NCI-H146 (cell line): ENCODE measurements at places on chromosomes 7 and 10.

GRCh38 chr7:50699143-50699542 is 83.6 kb downstream of the GRB10 start:
- no peak for DNase-seq

DNA sequence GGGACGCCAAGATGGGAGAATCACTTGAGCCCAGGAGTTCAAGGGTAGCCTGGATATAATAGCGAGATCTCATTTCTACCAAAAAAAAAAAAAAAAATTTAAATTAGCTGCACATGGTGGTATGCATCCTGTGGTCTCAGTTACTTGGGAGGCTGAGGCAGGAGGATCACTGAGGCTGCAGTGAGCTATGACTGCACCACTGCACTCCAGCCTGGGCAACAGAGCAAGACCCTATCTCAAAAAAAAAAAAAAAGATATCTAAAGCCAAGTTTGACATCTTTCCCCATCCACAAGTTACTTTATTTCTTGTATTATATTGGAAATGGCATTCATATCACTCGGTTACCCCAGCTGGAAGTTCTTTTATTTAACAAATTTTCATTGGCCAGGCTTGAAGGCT is 3.4 kb upstream of the PIP4K2A start:
- no peak for DNase-seq

DNA sequence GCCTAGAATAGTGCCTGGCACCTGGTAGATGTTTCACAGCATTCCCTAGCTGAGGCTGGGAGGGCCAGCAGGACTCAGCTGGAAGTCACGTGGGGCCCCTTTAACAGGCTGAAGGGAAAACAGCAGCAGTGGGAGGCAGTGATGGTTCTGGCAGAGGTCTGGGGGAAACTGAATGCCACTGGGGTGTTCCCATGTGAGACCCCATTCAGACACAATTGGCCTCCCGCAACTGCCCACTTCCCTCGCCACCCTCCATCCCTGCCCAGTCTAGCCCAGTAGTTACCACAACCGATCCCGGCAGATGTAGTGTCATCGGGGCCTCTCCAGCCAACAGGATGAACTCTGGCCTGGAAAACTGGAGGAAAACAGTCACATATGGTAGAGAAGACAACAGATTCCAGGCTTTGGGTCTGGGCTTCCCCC is 38.3 kb downstream of the FRMPD2 start:
- DNase-seq: no peak

- DNase-seq: no peak
These were observed 109.4 kb downstream of the PPP1R17 start for GRCh38 chr7:31796375-31796774.

DNA sequence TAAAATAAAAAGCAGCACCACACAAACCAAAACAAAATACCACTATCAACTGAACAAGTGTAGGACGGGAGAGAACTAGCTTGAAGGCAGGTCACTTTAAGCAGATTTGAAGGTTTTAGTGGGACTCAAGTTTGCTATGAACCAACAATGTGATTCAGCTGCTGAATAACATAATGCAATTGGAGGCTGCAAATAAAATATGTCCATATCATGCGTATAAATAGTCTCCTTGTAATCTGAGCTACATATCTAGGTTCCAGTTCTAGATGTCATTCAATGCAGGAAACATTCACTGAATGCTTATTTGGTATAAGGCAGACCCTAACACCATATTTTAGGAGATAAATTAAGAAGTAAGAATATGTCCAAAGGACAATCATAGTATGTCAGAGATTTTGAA is 81.4 kb upstream of the KCNIP2 start:
- DNase-seq: no peak

- no peak for DNase-seq
These were observed 80.0 kb downstream of the SLC25A13 start for GRCh38 chr7:96241855-96242254.

GRCh38 chr7:71286336-71286735 is 154.4 kb downstream of the GALNT17 start:
- DNase-seq: no peak

DNA sequence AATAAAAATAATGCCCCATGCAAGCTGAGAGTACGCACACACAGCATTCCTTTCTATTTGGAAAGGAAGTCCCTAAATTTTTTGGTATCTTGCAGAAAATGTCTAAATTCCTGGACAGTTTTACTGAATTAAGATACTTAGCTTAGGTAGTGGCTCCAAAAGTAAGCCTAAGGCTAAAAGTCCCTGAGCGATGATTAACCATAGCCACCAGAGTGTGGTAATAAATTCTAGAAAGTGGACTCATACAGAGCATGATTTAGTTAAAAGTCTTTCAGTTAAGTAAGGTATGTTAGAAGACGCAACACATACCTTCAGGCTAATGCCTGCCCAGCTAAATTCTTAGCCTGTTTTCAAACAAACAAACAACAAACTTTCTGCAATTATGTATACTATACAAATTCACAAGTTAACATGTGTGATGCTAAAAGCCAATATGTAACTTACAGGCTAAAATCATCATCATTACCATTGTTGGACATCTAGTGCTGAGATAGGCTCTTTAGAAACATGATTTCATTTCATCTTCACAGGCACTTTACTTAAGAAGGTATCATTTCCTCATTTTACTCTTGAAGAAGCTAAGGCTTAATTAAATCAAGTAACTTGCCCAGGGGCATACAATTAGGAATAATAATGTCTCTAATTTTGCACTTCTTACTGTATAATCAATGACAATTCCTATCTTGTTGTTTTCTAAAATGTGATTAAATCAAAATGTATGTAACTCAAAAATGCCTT is 261.4 kb upstream of the YAE1 start:
- DNase-seq: no peak

GRCh38 chr10:59878915-59879314 is 27.4 kb downstream of the CCDC6 start:
- no peak for DNase-seq

- no peak for DNase-seq
These were observed 148.0 kb downstream of the ANKRD7 start for GRCh38 chr7:118372530-118372929.

DNA sequence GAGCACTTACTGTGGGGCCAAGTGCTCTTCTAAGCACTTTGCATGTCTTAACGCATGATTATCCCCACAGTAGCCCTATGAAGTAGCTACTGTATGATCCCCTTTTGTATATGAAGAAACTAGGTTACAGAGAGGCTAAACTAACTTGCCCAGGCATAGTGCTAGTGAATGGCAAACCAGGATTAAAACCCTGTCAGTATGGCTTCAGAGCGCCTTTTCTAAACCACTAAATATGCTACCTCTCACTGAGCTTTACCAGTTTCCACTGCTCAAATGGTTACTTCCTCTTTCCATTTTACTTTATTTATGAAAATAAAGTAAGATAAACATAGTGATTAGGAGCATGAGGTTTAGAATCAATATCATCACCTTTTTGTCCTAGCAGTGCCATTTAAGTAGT is 73.6 kb downstream of the PODXL start:
- DNase-seq: no peak

GRCh38 chr7:23530405-23530804 is 1.4 kb downstream of the TRA2A start:
- DNase-seq: peak; percentile 37

DNA sequence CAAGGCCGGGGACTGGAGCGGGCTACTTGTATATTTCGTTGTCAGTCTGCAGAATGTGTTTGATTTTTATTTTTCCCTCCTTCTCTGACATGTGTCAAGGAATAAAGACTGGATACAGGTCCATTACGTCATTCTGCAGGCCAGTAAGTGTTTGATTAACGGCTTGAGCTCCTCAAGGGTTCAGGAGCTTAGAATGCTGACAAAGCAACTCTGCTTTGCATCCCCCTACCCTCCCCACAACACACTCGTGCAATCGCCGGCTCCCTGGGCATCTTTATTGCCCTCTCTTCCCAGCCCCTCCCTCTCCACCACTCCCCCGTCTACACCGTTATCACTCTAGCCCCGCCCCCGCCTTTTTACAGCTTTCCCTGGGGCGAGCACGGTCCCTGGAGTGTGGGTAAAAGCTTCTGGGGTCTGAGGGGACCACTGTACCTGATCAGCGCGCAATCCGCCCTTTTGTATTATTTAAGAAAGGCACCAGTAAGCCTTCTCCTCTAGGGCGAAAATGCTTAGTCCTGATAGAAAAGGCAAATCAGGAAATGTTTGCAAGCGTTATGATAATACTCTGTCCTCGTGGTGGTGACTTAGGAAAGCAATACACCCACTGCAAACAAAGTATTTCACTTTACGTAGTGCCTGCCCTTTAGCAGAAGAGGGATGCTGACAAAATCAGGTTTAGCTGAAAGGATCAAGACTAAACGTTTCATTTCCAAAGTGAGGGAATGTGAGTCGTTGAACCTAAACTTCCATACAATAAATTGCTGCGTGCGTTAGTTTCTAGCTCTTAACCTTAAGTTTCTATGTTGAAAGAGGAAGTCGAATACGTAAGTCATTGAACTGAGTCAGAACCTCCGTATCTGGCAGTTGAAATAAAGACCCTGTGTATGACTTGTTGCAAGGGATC is 1.4 kb upstream of the CREB5 start:
- DNase-seq: peak; percentile 11

GRCh38 chr7:37683246-37684120 is at the start of gene GPR141:
Gene GPR141 (plus strand): TSS chr7:37683766. CDS start chr7:37740394, 56,628 bp downstream.
- no peak for DNase-seq

DNA sequence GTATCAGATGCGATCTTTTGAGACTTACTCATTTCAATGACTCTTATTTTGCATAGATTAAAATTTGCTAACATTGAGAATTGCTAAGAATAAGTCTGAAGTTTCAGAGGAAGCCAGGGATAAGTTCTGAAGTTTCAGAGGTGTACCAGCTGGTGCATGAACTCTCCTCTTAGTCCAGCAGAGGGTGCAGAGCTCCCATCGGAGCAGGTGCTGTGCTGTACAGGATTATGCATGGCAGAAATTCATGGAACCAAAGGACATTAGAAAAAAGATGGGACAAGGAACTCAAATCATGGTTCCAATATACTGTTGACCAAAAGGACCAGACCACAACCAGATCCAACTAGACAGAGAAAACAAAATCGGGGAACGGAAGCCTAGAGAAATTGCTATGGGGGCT is 41.9 kb downstream of the MGAM2 start:
- no peak for DNase-seq

- DNase-seq: no peak
These were observed 495.1 kb upstream of the POT1 start for GRCh38 chr7:125424721-125425120.

- peak; percentile 35 for DNase-seq
These were observed 128.4 kb upstream of the BTBD16 start for GRCh38 chr10:122142641-122143237.

DNA sequence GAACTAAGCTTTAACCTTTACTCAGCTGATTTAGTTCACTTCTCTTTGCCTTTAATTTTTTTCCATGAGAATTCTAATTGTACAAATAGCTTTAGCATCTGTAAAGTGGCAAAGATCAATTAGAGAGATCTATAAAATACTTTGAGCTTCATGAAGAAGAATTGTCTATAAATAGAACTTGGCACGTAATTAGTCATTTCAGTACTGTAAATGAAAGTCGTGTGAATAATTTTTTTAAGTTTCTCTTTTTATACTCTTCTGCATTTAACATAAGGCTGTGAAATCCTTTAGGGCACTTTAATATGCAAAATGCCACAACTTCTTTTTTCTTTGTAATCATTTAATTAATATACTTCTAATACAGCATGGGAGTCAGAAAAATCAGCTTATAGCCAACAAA is 177.8 kb downstream of the CSTF2T start:
- DNase-seq: no peak

GRCh38 chr7:101173752-101174244 is 6.3 kb downstream of the NAT16 start:
- peak; percentile 41 for DNase-seq

GRCh38 chr10:58293989-58294388 is 25.0 kb downstream of the CISD1 start:
- DNase-seq: no peak

- peak; percentile 37 for DNase-seq
These were observed 552 bp downstream of the IL15RA start for GRCh38 chr10:5976512-5977470.

DNA sequence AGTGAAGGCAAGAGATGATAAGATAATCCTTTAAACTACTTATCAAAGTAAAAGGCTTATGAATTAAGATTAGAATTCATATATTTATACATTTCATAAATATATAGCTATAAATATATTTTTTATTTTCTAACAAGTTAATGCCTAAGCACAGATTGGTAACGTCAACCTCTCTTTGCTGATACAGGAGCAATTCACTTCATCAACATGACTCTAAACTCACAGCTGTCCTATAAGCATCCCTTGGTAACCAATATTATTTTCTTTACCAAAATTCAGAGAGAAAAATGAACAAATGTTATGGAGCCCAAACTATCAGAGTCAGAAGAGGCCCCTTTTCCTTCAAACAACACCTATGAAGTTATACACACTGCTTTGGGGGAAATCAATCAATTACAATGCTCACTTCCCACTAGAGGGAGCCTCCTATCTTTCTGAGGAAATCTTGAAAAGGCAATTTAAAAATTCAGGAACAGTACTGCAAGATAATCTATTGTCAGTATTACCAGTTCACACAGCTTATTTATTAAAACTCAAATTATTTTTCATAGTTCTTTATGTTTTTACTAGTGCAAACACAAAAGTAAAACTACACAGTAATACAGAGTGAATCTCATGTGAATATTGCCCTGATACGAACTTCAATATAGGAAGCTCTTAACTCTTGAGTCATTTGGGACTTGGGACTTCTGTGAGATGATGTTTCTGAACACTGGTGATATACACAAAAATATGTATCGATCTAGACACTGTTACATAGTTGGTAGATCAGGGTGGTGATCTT is 51.0 kb upstream of the NOBOX start:
- no peak for DNase-seq

GRCh38 chr10:34699904-34700517 is 115.1 kb downstream of the PARD3 start:
- no peak for DNase-seq

- DNase-seq: no peak
These were observed 320.2 kb upstream of the FZD1 start for GRCh38 chr7:90944021-90944420.

- no peak for DNase-seq
These were observed 150.9 kb downstream of the ANK3 start for GRCh38 chr10:60238759-60239100.

DNA sequence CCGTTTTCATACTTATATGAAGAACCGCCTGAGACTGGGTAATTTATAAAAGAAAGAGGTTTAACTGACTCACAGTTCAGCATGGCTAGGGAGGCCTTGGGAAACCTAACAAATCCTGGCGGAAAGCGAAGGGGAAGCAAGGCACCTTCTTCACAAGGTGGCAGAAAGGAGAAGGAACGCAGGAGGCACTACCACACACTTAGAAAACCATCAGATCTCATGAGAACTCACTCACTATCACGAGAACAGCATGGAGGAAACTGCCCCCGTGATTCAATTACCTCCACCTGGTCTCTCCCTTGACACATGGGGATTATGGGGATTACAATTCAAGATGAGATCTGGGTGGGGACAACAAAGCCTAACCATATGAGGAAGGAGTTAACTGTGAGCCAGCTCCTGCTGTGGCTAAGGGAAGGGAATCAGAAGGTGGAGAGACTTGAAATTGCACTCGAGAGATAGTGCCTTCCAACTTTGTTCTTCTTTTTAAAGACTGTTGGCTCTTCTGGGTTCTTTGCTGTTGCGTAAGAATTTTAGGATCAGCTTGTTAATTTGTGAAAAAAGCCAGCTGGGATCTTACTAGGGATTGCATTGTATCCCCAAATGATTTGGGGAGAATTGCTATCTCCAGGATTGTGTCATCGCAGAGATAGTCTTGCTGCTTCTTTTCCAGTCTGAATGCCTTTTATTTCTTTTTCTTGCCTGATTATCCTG is 21.0 kb downstream of the OPTN start:
- DNase-seq: no peak

- DNase-seq: peak; percentile 8
These were observed 6.8 kb upstream of the MSRB2 start for GRCh38 chr10:23088609-23089008.

GRCh38 chr10:75870039-75870645 is 438.7 kb downstream of the LRMDA start:
- DNase-seq: no peak
